ENCODE measurements at places on chromosomes 3 and 15.

DNA sequence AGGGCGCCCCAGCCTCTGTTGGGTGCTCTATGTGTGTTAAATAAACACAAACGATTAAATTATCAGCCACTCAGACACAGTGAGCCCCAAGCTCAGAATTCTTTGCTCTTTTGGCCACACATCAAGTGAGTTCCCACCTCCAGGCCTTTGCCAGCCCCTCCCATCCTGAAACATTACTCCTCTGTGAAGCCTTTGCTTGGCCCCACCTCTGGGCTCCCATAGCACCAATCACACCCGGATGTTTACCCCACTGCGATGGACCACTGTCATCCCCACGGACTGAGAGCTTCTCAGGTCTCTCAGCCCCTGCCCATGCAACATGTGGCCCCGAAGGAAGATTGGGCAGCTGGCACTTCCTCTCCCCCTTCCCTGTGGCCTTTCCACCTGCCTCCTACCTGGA is 85.1 kb downstream of the NUP210 start:
- DNase-seq, result no peak

DNA sequence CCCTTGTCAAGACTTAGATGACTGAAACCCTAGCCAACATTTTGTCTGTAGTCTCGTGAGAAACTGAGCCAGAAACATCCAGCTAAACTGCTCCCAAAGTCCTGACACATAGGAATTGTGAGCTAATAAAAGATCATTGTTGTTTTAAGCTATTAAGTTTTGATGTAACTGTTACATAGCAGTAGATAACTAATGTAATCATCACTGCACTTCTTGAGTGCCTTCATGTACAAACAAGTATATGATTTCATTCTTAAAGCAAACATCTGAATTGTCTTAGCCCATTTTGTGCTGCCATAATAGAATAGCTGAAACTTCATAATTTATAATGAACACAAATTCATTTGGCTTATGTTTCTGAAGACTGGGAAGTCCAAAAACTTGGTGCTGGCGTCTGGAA is 87.3 kb downstream of the NSUN3 start:
- no peak for DNase-seq

DNA sequence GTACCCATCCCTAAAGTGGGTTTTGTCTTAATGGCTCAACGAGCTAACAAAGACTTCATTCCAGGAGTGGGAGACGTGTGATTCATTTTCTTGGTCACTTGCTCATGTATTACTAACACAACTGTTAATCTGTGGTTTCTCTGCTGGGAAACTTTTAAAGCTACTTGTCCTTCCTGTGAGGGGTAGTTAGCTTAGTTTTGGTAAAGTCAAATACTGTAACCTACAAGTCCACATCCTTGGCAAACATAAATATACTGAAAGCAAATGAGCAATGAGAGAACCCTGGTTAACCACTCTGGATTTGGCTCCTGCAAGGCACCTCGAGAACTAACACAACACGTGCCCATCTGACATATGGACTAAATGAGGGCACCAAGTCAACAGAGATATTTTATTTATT is 19.9 kb downstream of the NOX5 start:
- no peak for DNase-seq

- DNase-seq, result no peak
Measured at GRCh38 chr3:131731709-131732108, 228.9 kb upstream of the MRPL3 start.

DNA sequence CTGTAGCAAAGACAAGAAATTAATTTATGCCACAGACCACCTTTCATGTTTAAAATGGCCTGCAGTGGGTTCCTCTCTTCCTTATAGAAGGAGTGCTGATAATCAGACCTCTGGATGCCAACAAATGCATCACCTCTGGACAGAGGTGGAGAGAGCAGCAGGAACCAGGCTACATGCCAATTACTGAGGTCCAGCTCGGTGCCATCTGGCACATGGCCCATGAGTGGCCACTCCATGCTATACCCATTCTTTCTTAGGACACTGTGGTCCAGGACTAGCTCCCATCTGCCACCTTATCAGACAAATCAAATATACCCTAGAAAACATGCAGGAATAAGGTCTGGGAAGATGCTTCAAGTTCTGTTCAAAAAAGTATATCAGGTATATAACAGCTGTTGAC is 60.7 kb downstream of the TBC1D2B start:
- no peak for DNase-seq

DNA sequence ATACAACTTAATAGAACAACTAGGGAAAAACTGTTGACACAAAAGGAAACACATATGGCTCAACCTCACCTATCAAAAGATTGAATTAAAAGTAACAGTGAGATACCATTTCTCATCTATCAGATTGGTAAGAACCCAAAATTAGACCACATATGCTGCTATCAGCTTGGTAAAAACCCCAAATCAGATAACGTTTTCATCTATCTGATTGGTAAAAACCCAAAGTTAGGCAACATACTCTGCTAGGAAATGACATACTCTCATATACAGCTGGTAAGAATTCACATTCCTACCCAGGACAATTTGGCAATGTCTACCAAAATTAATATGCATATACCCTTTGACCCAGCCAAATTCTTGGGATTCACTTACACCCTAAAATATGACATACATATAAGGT is 26.3 kb downstream of the NRG4 start:
- no peak for DNase-seq

GRCh38 chr3:138947495-138948121 is 591 bp downstream of the FOXL2NB start:
- no peak for DNase-seq

- DNase-seq, result no peak
Measured at GRCh38 chr3:13018043-13018451, 55.2 kb downstream of the IQSEC1 start.

- no peak for DNase-seq
Measured at GRCh38 chr15:31302029-31302657, 24.5 kb upstream of the KLF13 start.

DNA sequence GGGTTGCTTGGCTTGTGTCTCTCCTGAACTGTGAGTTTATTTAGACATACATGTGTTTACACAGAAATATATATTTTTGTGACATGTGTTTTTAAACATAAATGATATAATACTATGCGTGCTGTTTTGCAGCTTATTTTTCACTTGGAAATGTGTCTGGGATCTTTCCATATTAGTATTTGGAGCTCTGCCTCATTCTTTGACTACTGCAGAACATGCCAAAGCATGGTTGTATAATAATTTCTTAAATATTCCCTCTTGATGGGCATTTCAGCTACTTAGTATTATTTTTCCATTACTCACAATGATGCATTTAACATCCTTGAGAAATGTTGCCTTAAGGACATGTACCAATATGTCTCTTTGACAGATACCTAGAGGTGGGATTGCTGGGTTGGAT is 19.5 kb downstream of the ANAPC13 start:
- DNase-seq, result no peak

GRCh38 chr15:69454953-69455352 is 2.3 kb downstream of the RPLP1 start:
- no peak for DNase-seq

GRCh38 chr3:121794264-121794983 is 40.4 kb downstream of the IQCB1 start:
- DNase-seq, result no peak

- no peak for DNase-seq
Measured at GRCh38 chr3:160801386-160802118, 45.5 kb downstream of the PPM1L start.

GRCh38 chr3:156311431-156311830 is 191.1 kb downstream of the KCNAB1 start:
- DNase-seq, result no peak

DNA sequence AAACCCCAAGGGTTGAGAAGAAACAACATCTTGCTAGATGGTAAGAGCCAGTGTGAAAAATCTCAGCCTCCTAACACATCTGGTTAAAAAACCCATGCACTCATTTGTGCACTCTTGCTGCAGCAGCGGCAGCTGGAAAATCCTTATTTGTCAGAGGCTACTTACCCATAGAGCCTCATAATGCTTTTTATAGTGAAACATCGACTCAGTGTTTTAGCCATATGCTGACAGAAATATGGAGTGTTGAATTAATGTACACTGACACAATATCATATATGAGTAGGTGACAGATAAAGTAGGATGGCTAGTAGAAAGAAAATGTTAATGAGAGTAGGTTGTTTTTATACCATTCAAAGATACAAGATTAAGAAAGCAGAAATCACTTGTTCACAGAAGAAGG is 13.0 kb downstream of the SLC9A9 start:
- no peak for DNase-seq

DNA sequence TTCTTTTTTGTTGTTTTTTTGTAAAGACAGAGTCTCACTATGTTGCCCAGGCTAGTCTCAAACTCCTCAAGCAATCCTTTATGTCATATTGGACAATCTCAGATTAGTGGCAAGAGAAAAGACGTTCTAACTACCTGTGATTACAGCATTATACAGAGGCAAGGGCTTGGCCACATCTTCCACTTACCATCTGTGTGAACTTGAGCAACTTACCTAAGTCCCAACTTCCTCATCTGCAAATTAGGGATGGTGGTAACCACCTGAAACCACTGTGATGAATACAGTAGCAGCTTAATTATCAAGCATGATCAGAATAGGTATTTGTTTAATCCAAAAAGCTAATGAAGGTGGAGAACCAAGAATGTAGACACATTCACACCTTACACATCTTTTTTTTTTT is 16.1 kb downstream of the LRRC2 start:
- no peak for DNase-seq

Measured in NCI-H2171 (cell line).